ENCODE measurements at places on chromosomes 2 and 18.

DNA sequence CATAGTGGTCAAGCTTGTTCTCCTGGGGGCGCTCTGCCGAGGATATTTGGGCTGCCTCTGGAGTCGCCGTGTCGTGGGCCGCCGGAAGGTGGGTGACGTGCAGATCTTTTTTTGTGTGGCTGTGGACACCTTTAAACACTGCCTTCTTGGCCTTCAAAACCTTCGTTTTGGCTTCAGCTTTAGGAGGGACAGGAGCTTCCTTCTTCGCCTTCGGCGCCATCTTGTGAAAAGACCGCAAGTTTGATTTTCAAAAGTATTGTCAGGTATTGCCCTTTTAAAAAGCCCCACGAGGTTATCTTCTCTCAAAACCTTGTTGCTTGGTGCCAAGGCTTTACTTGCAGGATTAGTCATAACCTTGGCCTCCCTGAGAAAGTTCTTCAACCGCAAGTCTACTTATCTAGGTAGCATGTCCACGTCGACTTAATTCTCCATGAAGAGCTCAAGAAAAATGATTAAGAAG is 20.8 kb downstream of the LAMA3 start:
- DNase-seq: peak; percentile 67

- DNase-seq: no peak
These were observed 305.0 kb upstream of the LRP1B start for GRCh38 chr2:142435847-142436246.

- no peak for DNase-seq
These were observed 38.8 kb upstream of the SMAD7 start for GRCh38 chr18:48989304-48990303.

DNA sequence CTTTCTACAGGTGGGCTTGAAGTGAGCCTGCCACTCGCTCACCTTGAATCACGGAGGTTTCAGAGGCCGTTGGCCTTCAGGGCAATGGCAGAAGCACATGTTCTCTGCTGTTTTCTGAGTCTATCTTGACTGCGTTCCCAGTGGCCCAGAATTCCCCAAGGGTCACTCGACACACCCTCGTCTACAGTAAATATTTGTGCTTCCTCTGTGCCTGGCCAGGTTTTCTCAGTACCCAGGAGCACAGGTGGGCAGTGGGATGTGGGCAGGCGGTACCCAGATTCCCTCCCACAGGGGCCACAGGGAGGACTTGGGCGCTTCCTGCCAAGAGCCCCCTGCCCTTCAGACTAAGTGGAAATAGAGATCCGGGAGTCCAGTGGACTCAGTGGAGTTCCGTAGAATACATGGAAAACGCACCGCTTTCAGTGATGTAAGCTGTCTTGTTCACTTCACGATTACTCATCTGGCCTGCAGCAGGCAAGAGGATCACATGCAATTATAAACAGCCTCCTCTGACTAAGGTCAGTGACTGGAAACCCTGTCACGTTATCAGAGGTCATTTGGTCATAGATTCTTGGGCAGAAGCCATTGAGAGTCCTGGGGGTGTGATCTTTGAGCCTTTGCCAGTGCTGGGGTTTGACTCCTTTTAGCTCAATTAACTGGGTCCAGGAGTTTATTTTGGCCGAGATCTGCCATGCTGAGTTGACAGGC is 179.8 kb downstream of the NEDD4L start:
- peak; percentile 89 for DNase-seq

GRCh38 chr2:72395096-72395495 is 247.4 kb upstream of the CYP26B1 start:
- no peak for DNase-seq

Measured in ACHN (cell line).